CD4-positive, alpha-beta T cell treated with Interleukin-4 for 4 hours (primary cell): ENCODE measurements at places on chromosomes 13 and 19.
A peak's percentile ranks its signal among the peaks of the same experiment; 100 is the strongest.

GRCh38 chr13:85313761-85314503 is 485.3 kb downstream of the SLITRK6 start:
- no peak for DNase-seq

DNA sequence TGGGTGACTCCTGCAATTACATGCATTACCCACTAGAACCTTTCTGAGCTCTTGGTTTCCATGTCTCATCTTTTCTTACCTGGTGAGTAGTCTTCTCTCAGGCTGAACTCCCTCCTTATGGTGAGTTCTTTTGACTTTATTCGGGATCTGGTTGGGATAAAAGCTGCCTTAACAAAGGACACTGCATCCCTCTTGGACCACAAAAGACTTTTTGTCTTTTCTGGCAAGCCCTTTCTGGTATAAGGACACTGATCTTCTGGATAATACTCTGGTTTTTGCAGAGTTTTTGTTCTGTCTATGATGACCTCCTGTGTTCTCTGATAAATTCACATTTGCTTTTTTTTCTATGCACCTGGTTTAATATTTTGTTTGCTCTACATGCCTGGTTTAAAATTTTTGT is 66.7 kb downstream of the SLITRK1 start:
- no peak for DNase-seq

DNA sequence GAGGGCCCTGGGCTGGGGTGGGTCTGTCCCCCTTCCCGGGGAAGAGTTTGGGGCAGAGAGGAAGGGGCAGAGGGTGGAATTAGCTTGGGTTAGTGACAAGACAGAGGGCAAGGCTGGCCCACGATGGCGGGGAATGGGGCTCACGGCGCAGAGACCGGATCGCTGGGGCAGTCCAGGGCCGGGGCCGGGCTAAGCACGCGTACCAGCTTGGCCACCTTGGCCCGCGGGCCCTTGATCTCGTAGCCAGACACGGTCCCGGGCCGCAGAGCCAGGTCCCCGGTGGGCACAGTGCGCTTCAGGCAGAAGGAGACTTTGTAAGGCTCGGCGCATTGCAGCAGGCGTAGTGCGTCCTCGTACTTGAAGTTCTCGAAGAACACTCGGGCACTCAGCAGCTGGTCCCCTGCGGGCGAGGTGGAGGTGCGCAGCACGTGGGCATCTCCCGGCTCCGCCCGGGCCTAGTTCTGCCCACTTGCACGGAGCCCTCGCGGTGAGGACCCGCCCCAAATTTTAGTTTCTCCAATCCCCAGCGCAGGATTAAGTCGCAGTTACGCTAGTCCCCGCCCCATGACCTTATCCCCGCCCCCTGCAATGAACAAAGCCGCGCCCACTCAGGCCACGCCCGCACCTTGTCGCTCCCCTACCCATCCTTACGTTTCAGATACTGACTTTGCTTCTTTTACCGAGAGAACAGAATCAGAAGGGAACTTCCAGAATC is 8.6 kb upstream of the HIPK4 start:
- peak; percentile 55 for DNase-seq

GRCh38 chr19:10517361-10517759 is at the start of gene S1PR5:
S1PR5 (minus strand) TSS chr19:10517447; CDS start chr19:10515011, 2,436 bp downstream.
- no peak for DNase-seq

- no peak for DNase-seq
These were observed 2.5 kb downstream of the USP12 start for GRCh38 chr13:27168906-27169657.

DNA sequence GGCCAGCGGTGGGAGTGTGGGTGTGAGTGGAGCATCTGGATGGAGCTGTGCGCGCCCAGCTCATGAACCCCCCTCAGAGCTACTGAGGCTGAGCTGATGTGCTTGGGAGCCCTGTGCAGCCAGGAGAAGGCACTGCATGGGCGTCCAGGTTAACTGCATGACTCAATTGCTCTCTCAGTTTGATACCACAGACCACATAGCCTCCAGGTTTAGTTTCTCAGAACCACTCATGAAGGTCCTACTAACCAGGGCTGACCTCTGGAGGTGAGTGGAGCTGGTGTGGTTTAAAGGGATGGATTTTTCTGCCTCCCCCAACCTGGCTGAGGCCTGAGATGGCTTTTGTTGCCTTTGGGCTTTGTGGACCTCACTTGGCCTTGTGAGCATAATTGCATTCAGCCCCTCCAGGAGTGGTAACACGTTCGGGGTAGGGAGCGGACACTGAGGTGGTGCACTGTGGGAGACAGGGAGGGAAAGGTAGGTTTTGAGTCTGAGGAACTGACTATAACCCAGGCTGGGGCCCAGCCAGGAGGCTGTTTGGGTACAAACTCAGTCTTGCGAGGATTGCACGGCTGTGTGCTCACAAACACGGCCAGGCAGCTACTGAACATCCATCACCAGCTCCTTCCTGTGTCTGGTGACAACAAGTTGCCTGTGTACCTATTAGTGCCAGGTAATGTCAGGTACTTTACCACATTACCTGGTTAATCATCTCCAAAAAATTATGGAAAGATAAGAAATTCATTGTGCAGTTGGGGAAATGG is 97.5 kb downstream of the RGCC start:
- no peak for DNase-seq
